Lung (tissue), 17 donors: ENCODE measurements at places on chromosomes 1 and 21. TPM values are rescaled to one million over a fixed set of nuclear protein-coding genes. Genes with fewer than 3 reads are reported as not detected.

DNA sequence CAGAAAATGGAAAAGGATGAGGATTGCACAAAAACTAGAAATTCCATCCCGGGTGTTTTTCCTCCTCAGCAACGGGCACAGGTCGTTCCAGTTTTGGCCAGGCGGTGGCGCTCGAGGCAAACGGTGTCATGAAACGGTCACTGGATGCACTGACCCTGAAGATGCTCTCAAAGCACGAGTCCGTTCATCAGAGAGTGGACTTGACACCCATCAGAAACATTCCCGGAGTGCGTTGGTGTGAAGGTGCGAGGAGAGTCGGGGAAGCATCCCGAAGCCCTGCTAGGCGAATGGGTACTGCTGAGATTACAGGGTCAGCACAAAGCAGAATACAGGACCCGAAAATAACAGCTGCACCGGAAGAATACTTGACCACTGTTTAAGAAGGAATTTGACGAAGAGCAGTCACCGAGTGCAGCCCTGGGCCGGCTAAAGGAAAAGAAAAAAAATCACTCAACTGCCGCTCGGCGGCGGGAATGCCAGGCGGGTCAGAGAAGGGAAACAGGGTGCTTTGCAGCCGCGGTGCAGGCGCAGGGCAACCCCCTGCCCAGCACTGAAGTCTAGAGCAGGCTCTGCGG, 71.7 kb upstream of the ETS2 start:
- H3K27ac ChIP-seq: peak overlapping the region; percentile 14
- H3K4me3 ChIP-seq: no peak overlapping the region
- no peaks in the 10 kb centered on the region for H3K36me3 ChIP-seq
- H3K4me1 ChIP-seq: no peaks in the 10 kb centered on the region

GRCh38 chr1:108593448-108593847, 33.5 kb downstream of the EEIG2 start:
- H3K36me3 ChIP-seq: no peaks in the 10 kb centered on the region
- DNase-seq: no peak
- H3K4me3 ChIP-seq: no peak overlapping the region
- H3K27ac ChIP-seq: no peak overlapping the region
- no peaks in the 10 kb centered on the region for H3K27me3 ChIP-seq

- H3K4me1 ChIP-seq: peaks cover 3% of the 10 kb centered on the region
- H3K27me3 ChIP-seq: no peaks in the 10 kb centered on the region
- H3K36me3 ChIP-seq: no peaks in the 10 kb centered on the region
- peak; percentile 4 for DNase-seq
Measured at GRCh38 chr1:159779403-159779851, 1.3 kb upstream of the DUSP23 start.

GRCh38 chr1:178324003-178324402, 172.8 kb downstream of the CLEC20A start:
- no peak overlapping the region for H3K27ac ChIP-seq
- H3K4me3 ChIP-seq: no peak overlapping the region
- no peaks in the 10 kb centered on the region for H3K4me1 ChIP-seq
- H3K27me3 ChIP-seq: no peaks in the 10 kb centered on the region
- H3K36me3 ChIP-seq: no peaks in the 10 kb centered on the region
- DNase-seq: no peak

DNA sequence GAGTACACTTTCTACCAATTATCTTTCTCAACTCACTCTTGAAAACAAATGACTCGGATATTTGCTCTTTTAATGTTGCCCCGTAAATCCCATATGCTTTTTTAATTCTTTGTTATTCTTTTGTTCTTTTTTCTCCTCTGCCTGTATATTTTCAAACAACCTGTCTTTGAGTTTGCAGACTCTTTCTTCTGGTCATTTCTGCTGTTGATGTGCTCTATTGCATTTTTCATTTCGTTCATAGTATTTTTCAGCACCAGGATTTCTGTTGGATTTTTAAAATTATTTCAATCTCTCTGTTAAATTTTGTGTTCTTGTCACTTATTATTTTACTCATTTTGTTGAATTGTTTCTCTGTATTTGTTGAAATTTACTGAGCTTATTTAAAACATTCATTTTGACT, 146.8 kb upstream of the B3GALT2 start:
- H3K27ac ChIP-seq: no peak overlapping the region
- H3K27me3 ChIP-seq: no peaks in the 10 kb centered on the region
- H3K4me1 ChIP-seq: peaks cover 2% of the 10 kb centered on the region
- no peak overlapping the region for H3K4me3 ChIP-seq

GRCh38 chr1:211485480-211485857, 6.5 kb downstream of the RD3 start:
- H3K27ac ChIP-seq: no peak overlapping the region
- H3K4me3 ChIP-seq: no peak overlapping the region
- H3K4me1 ChIP-seq: no peaks in the 10 kb centered on the region
- H3K36me3 ChIP-seq: no peaks in the 10 kb centered on the region
- H3K27me3 ChIP-seq: peaks cover 39% of the 10 kb centered on the region

GRCh38 chr1:158728510-158729225, 8.1 kb upstream of the OR6K3 start:
- no peak overlapping the region for H3K27ac ChIP-seq
- no peaks in the 10 kb centered on the region for H3K27me3 ChIP-seq
- H3K4me3 ChIP-seq: no peak overlapping the region
- H3K36me3 ChIP-seq: no peaks in the 10 kb centered on the region
- DNase-seq: no peak

DNA sequence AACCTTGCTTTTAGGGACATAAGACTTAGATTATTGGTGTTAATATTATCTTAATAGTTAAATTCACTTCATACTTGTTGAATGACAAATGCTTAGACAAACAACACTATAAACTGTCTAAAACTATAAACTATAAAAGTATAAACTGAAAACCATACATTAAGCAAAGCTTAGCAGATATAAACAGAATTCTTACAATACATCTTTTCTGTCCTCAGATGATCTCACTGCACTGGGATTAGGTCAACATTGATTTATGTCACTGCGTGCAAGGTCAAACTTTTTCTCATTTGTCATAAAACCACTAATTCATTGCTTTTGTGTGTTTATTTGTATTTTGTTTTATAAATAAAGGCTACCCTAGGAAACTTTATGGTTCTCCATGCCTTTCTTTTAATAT, 1491.8 kb downstream of the NCAM2 start:
- no peaks in the 10 kb centered on the region for H3K4me1 ChIP-seq
- no peak overlapping the region for H3K4me3 ChIP-seq
- no peak for DNase-seq
- H3K27me3 ChIP-seq: no peaks in the 10 kb centered on the region

DNA sequence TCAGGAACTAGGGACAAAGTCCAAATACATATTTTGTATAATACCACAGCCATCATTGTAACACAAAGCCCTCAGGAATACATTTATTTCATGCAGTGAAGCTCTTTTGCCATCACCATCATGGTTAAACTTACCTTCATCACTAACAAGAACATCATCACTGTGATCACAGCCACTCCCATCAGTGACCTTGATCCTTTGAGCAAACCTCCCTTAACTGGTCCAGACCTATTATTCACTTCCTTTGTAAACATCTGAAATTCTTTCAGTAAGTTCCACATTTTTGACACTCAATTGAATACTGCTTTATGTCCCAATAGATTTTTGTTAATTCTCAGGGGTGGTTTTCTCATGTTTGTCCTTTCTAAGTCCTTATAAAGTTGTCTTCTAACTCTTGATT, 16.2 kb upstream of the KPRP start:
- no peaks in the 10 kb centered on the region for H3K27me3 ChIP-seq
- H3K27ac ChIP-seq: no peak overlapping the region
- no peaks in the 10 kb centered on the region for H3K4me1 ChIP-seq
- DNase-seq: no peak
- H3K36me3 ChIP-seq: no peaks in the 10 kb centered on the region

DNA sequence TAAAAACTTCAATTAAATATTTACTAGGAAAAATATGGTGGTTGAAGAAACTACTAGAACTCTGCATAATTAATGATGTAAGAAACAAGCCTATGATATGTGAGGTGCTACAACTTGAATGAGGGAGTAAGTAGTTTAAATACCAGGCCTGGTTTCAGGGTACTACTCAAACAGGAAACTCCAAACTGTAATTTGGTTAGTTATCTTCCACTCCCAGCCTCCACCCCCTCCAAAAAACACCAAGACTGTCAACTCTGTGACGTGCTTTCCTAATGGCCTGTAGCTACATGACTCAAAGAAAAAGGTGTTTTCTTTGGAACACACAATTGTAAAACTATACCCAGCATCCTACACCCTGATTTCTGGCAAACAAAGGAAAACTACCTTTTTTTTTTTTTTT, 55.9 kb upstream of the RCC1 start:
- H3K4me3 ChIP-seq: no peak overlapping the region
- H3K4me1 ChIP-seq: no peaks in the 10 kb centered on the region
- DNase-seq: no peak
- H3K27me3 ChIP-seq: no peaks in the 10 kb centered on the region
- H3K27ac ChIP-seq: no peak overlapping the region

GRCh38 chr1:171279234-171279633, 30.9 kb downstream of the FMO1 start:
- no peak overlapping the region for H3K27ac ChIP-seq
- no peaks in the 10 kb centered on the region for H3K27me3 ChIP-seq
- H3K4me1 ChIP-seq: no peaks in the 10 kb centered on the region
- H3K4me3 ChIP-seq: no peak overlapping the region
- no peaks in the 10 kb centered on the region for H3K36me3 ChIP-seq

- no peak overlapping the region for H3K27ac ChIP-seq
- H3K27me3 ChIP-seq: no peaks in the 10 kb centered on the region
- DNase-seq: no peak
- no peaks in the 10 kb centered on the region for H3K4me1 ChIP-seq
- H3K4me3 ChIP-seq: no peak overlapping the region
Measured at GRCh38 chr1:208031932-208032320, 121.0 kb upstream of the CD34 start.

DNA sequence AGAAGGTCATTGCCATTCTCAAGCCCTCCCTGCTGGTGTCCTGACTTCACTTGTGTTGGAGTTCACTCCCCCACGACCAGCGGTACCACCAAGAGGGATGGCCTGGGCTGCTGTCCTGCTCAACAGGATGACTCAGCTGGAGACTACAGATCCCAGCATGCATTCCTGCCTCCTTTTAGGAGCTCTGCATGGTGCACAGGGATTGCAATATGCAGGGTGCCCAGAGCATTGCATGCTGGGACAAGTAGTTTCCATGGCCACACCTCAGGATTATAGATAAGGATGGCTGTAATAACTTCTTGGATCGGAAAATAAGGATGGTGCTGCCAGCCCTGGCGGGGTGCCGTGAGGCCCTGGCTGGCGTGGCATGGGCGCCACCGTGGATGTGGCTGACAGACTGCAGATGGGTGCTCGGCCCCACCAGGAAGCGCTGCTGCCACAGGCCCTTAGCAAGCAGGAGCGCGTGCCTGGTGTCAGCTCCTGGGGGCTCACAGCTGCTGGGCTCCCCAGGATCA, 150.0 kb downstream of the CASZ1 start:
- no peaks in the 10 kb centered on the region for H3K27me3 ChIP-seq
- no peak overlapping the region for H3K27ac ChIP-seq
- no peaks in the 10 kb centered on the region for H3K4me1 ChIP-seq

DNA sequence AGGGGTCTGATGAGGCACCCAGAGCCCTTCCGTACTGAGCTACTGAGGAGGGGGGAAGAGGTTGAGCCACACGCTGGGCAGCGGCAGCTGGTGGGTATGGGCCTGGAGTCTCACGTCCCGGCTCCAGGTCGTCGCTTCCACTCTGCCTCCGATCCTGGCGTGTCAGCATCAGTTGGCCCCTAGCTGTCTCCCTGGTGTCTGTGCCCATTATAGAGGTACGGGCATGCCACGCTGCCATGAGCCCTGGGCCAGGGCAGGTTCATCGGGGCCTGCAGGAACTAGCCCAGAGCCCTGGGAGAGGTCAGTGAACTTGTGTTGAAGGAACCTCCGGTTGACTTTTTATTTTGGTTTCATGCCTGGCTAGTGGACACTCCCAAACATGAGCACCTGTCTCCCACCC, 18.2 kb downstream of the COQ8A start:
- no peaks in the 10 kb centered on the region for H3K36me3 ChIP-seq
- DNase-seq: no peak
- no peaks in the 10 kb centered on the region for H3K27me3 ChIP-seq
- no peak overlapping the region for H3K4me3 ChIP-seq
- no peaks in the 10 kb centered on the region for H3K4me1 ChIP-seq

- H3K4me1 ChIP-seq: no peaks in the 10 kb centered on the region
- no peak overlapping the region for H3K4me3 ChIP-seq
- no peak overlapping the region for H3K27ac ChIP-seq
- DNase-seq: no peak
Measured at GRCh38 chr1:160078512-160079195, 2.7 kb upstream of the KCNJ9 start.

DNA sequence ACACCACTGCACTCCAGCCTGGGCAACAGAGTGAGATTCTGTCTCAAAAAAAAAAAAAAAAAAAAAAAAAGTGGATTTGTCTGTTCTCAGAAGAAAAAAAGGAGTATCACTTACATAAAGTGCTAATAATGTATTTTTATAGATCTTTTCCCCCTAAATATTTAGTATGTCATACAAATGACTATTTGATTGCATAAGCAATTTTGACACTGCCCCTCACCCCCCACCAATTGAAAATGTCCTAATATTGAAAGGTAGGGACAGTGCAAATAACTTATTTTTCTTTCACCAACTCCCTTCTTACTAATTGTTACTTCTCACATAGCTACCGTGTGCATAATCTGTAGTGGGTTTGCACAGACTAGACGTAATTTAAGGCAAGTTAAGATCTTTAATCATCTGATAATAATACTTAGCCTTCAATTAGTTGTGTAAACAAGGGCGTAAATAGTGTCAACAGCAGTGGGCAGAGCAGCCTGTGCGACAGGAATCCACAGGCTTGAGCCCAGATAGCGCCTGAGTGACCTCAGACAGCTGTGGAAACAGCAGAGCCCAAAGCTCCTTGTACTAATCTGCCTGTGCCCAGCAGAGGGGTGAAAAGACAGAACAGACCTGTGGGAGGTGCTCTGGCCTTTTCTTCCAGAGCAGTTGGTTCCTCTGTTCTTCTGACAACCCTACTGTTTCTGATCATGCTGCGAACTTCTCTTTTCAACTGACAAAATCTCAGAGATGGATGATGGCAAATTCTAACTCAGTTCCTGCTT, 4.5 kb upstream of the IER5 start:
- peak; percentile 59 for DNase-seq
- H3K4me3 ChIP-seq: no peak overlapping the region

INAVA gene
- total RNA-seq: 17.1 TPM

FABP3 gene
- 7.5 TPM for total RNA-seq

ERICH3 gene
- total RNA-seq: 17.3 TPM

DOCK7 gene
- total RNA-seq: 111 TPM

TLCD4 gene
- 12.8 TPM for total RNA-seq

PAX7 gene
- not detected for total RNA-seq

LDLRAD1 gene
- 30.1 TPM for total RNA-seq

SERPINC1 gene
- not detected for total RNA-seq

ACTA1 gene
- 0.83 TPM for total RNA-seq

FMO2 gene
- total RNA-seq: 165 TPM

CHIA gene
- total RNA-seq: 11.4 TPM
